ENCODE measurements at places on chromosomes 11 and 22.

DNA sequence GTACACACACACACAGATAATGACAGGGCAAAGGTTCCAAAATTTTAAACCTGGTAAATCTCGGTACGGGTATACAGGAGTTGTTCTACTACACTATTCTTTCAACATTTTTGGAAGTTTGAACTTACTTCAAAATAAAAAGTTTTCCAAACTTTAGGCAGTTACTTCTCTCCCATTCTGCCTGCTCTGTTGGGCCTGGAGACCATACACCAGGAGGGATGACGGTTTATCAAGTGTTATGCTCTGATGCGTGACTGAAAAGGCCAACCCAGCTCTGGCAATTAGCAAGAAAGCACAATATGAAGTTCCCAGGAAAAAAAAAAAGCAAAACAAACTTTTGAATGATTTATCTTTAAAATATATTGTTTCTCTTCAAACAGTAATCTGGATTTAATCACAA lies 969 bp downstream of the SERPIND1 start:
- DNase-seq, result no peak

- DNase-seq, result no peak
Measured at GRCh38 chr11:76794371-76795289, 11.5 kb downstream of the TSKU start.

GRCh38 chr11:96074551-96075310 lies 150.8 kb upstream of the MTMR2 start:
- no peak for DNase-seq

DNA sequence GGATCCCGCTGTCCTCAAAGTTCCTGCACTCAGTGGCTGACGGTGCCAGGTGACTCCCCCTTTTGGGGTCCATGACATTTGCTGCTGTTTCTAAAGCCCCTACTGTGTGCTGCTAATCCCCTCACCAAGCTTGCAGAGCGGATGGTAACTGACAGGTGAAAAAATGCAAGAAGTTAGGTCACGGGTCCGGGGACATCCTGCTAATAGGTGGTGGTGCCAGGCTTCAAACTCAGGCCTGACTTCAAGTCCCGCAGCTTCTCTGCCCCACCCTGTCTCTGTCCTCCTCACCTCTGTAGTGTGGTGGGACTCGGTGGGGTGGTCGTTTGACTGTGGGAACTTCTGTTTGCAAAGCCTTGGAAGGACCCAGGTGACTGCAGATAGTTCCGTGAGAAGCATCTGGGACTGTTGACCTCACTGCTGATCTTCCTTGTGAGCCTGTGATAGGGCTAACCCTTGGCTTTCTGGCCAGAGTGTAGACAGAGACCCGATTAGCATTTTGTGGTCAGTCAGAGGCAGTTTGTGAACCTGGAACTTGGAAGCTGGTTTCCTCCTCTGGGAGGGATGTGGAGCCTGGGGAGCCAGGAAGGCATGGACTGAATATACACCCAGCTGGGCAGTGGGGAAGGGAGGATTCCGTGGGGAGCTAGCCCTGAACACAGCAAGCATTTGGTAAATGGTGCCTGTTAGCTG lies 115.4 kb upstream of the OR4B1 start:
- no peak for DNase-seq

- DNase-seq, result no peak
Measured at GRCh38 chr11:75147191-75147874, 3.6 kb upstream of the SLCO2B1 start.

DNA sequence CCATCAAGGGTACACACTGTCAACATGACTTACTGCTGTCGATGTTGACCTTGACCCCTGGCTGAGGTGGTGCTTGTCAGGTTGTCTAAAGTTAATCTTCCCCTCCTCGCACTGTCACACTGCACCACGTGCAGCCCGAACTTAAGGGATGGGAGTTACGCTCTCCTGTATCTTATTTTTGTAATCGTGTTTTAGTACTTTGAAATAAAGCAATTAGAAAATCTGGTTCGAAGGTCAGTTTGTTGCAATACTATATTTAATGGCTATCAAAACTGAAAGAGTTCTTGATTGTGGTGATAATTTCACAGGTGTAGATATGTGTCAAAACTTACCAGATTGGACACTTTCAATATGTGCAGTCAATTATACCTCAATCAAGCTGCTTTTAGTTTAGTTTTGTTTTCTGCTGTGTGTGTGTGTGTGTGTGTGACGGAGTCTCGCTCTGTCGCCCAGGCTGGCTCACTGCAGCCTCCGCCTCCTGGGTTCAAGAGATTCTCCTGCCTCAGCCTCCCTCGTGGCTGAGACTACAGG lies 10.7 kb upstream of the ST14 start:
- no peak for DNase-seq

DNA sequence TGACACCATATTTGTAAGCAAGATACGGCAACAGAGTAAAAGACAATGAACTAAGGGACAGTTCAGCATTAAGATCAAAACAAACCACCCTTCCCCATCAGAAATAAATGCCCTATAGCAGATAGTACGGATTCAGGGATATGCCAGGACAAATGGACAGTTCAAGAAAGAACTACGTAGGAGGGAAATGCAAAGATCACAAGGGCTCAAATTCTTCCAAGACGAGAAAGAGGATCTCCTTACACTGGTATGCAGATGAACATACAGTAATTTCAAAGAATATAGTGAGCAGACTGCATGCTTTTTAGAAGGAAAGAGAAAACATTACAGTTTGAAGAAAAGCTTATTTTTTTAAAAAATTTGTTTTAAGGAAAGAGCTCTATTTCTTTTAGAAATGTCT lies 124.7 kb upstream of the APOA1 start:
- DNase-seq, result no peak

- no peak for DNase-seq
Measured at GRCh38 chr22:41425660-41426365, 20.8 kb downstream of the TOB2 start.

- no peak for DNase-seq
Measured at GRCh38 chr11:65316227-65317024, 1.8 kb downstream of the CDC42EP2 start.

DNA sequence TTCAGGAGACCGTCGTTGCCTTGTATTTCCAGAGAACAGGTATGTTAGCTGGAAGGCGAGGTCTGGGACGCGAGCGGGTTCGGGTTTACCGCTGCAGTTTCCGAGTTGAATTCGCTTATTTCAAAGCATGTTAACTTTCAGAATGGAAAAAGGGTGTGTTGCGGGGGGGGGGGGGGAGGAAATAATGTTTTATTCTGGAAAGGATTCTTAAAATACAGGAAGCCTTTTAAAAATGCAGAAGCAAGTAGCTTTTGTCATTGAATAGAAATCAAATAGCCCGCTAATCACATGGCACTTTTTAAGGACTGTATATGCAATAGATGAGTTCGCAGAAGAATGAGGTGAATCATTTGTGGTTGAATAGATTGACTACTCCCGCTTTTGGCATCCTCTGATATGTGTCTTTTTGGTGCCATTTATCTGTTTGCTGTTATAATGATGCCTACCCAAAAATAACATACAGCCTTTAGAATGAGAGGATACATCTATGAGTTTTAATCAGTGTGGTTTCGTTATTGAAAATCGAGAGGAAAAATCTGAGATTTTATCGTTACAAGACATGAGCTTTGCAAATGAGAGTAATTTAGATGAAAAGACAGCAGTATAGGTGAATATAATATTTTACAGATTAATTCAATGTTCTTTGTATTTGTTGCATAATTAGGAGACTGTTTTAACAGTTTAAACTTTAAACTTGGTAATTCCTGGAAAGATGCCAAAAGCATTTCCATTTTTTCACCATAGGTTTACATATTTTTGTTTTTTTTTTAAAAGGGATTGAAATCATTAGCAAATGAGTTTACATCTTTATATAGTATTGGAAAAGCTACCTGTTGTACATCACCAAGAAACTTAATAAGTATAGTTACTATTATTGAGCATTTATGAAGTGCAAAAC lies 1.7 kb downstream of the PDE3B start:
- DNase-seq, result no peak

DNA sequence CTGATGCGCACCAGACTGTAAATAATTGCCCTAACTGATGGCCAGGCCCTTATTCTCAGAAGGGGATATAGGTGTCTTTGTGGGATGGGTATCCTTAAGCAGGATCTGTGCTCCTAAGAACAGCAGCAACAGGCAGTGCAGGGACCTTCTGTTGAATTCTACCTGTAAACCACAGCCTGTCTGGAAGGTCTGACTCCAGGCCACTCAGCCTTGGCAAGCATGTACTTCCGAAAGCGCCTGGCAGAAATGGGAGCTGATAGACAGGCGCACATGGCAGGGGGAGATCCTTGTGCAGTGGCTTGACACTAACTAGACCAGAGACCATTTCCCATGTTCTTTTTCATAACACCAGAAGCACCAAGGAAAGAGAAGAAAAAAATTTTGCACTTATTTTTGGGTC lies 59.0 kb downstream of the C22orf31 start:
- no peak for DNase-seq

DNA sequence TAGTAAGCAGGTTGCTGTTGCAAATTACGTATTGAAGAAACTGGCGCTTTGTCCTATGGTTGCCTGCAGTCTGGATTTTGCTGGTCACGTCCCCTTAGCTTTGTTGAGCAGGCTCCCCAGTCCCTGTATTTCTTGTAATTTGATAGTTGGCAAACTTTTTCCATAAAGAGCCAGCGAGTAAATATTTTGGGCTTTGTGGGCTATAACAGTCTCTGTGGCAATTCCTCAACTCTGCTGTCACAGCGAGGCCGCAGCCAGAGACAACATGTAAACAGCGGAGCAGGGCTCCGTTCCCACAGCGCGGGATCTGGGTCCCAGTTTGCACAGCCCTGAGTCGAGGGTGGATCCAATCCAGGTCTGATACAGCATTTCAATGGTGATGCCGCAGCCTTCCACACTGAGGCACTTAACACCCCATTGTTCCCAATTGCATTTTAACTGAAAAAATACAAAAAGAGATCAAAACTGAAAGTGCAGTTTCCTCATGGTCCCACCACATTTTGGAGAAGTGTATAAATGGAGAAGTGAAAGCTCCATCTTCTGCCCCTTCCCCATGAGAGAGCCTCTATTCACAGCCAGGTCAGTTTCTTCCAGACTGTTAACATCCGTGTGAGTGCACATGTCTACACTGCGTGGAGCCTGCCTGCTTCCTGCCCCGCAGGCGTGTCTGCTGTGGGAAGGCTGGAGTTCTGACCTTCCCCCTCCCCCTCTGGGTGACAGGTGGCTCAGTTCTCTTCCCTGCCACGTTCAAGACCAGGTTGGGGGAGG lies 89.1 kb downstream of the RPS6KA4 start:
- DNase-seq, result no peak
